ENCODE measurements at places on chromosomes 1 and 21. TPM values are rescaled to one million over a fixed set of nuclear protein-coding genes. Genes with fewer than 3 reads are reported as not detected.

The ATP1A2 gene
- polyA plus RNA-seq: 74.9 TPM

- no peak for DNase-seq
Observed at GRCh38 chr1:64357422-64357821, 112.5 kb upstream of the CACHD1 start.

DNA sequence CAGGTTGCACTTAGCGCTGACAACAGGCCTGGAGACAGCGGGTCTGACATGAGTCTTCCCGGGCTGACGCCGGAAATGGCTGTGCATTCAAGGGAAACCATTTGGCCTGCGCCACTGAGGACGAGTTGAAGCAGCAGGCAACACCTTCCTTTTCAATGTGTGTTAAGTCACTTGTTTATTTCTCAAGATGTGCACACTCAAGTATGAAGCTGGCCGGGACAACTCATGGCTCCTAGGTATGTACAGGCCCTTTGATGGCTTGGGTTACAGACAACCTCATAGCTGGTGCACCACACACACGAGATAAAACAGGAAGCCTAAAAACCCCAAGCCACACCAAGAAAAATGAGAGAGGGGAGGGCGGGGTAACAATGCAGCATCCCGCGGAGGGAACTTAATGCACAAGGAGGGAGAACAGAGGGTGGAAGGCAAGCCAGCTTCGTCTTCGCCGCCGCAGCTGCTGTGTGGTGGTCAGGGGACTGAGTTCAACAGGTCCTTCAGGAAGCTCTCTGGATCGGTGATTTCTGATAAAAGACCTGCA, 118.0 kb upstream of the IFFO2 start:
- no peak for DNase-seq

- no peak for DNase-seq
Observed at GRCh38 chr1:66399888-66400529, 133.9 kb upstream of the SGIP1 start.

DNA sequence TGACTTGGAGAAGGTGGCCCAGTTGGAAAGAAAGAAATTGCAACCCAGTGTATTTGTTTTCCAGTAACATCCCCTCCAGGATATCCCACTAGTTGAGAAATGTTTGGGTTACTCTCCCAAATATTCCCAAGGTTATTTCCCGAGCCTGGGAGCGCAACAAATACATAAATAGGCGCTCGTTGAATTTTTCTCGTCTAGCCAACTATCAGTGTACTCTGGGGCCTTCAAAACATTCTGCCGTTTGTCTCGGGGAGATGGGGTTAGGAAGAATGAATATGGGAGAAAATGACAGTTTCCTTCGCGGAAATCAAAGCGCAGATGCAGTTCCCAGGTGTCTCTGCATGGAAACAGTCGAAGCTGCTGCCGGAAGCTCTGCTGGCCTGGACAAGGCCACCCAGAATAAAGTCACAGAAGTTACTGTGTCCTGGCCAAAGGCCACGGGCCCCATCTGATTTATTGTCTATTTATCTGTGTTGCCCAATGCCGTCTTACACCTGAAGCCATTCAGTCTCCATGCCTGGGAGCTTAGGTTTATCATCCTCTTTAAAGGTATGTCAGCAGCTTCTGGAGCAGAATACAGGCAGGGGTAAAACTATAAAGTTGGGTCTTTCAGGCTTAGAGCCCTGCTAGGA, 1.0 kb downstream of the C1orf115 start:
- no peak for DNase-seq

GRCh38 chr1:11648039-11648438, 6.2 kb downstream of the FBXO2 start:
- DNase-seq: no peak

The PDPN gene
- polyA plus RNA-seq: 16.8 TPM

GRCh38 chr1:230459465-230459864, 33.3 kb upstream of the PGBD5 start:
- no peak for DNase-seq

DNA sequence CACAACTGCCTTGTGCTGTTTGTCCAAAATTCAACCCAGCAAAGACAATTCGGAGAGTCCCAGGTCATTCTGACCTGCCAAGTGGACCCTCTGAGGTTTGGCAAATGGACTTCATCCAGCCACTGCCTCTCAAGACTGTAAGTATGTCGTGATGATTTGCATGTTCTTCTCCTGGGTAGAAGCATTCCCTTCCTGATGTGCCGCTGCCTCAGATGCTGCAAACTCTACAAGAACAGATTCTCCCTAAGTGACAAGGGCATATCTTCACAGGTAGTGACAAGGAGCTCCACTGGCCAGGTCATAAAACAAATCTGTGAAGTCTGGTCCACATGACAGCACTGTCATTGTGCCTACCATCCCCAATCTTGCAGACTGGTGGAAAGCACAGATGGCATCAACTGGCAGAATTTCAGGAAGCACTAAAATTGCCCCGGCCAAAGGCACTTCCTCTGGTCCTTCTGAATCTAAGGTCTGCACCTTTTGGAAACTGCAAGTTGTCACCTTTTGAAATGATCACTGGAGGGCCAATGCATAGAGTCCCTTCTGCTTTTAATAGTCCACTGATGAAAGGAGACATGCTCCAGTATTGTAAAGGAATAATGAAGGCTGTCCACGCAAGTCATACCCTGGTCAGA, 27.4 kb downstream of the POFUT2 start:
- DNase-seq: no peak

DNA sequence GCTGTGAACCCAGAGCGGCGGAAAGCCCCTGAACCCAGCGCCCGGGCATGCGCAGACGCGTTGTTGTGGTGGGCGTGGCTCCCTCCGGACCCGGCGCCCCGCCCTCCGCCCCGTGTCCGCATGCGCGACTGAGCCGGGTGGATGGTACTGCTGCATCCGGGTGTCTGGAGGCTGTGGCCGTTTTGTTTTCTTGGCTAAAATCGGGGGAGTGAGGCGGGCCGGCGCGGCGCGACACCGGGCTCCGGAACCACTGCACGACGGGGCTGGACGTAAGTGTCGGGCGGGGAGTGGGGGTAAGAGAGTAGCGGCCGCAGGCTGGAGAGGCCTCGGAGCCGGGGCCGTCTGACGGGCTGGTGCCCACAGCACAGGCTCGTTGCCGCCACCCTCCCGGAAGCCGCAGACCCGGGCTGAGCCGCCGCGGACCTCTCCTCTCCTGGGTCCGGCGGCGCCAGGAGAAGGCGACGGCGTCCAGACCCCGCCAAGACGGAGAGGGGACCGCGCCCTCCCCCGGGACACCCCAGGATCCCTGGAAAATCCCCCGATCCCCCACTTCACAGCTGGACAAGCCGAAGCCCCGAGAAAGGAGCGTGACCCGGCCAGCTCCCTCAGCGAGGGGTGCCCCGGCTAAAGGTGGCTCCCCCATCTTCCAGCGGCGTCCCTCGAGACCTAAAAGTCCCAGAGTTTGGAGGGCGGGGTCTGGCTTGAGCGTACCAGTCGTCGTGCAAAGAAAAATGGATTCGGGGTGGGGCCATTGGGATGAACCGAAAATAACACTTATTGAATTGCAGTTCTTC, at the start of gene TMEM50A:
Gene TMEM50A, plus strand, starts transcription at position 147 of the 794 bp plus-strand sequence. CDS start 2,153 bp downstream, outside the sequence.
- DNase-seq: peak; percentile 91

The RNF186 gene
- polyA plus RNA-seq: 12.2 TPM

DNA sequence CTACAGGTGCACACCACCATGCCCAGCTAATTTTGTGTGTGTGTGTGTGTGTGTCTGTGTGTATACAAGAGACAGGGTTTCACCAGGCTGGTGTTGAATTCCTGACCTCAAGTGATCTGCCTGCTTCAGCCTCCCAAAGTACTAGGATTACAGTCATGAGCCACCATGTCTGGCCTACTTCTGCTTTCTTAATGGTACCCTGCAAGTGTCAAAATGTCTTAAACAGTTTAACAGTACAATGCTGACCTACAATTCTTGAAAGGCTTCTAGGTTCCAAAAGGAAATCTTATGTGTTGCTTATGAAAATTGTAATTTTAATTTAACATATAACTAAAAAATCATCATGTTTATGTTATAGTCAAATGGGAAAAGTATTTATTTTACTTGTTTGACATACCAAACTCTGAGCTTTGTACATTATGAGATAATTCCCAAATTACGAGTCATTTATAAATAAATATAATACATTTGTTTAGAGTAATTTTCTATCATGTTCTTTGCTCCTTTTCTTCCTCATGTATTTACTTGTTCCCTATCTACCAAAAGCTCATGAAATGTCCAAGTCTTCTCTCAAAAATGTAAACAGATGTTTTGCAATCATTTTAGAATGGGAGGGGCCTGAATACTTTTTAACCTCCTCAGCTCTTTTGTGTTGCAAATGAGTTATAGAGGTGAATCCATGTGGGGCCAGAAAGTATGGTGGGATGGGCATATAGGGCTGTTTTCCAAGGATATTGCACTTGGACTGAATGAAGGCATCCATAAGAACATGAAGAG, 8.4 kb upstream of the VCAM1 start:
- no peak for DNase-seq

DNA sequence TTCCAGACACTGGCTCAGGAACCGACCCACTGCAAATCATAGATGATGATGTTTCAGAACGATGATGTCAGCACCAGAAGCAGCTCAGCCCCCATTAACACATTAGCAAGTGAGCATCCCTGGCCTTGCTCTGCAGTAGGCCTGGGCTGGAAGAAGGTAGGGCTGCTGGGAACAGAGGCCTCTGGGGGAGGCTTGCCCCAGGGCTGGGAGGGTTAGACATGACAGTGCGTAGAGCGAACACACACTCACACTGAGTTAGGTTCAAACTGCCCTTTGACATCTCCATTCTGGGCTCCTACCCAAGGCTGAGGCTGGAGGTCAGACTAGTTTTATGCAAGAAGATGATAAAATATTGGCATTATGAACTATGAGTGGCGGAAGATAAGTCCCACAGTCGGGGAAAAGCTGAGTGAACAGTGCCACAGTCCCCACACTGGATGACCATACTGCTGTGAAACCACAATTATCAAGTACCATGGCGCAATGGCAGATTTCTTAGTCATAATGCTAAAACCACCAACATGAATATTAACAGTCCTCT, 91.1 kb downstream of the DMRTB1 start:
- no peak for DNase-seq

The ASCL5 gene
- not detected for polyA plus RNA-seq

DNA sequence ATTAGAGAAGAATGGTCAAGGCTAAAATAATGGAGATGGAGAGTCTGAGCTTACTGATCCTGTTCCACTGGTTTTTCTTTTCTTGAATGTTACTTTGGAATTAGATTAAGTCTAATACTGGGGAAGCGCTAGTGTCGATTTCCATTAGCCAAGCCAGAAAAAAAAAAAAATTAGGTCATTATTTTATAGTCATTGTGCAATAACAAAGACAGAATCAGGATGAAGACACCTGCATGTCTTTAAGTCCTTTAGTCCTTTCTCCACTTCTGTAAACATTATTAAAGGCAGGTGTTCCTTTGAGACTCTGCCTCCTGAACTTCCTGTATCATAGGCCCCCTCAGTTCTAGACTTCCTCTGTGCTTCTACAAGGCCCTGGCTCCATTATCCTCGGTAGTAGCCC, 42.8 kb downstream of the MYSM1 start:
- DNase-seq: no peak

DNA sequence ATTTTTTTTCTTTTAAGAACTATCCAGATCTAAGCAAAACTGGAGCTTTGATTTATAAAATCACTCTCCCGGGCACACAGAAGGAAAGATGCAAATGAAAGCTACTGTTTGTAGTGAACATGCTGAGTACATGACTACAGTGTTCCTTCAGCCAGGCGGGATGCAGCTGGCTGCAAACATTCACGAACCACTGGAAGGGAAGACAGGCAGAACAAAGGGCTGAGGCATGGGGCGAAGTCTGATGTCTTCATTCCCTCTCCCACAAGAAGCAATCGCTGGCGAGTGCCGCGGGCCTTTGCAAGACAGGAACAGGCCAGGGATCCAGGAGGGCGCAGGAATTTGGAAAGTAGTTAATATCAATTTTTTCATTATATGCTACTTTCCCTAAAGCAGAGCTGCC, 257.9 kb upstream of the AJAP1 start:
- DNase-seq: no peak

DNA sequence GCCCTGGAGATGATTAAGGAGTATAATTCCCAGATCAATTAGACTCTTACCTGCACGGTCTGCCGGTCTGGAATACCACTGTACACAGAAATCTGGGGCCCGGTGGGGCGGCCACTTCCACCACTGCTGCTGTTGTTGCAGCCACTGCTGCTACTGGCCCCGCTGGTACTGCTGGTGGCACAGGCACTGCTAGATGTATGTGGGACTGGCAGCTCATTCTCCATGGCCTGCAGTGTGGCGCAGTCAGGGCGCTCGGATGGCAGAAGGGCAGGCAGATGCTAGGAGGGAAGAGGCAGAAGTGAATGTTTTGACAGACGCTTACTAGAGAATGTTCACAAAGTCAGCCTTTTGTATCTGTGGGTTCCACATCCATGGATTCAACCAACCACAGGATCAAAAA, 54.4 kb upstream of the A3GALT2 start:
- DNase-seq: no peak

The WRAP73 gene
- 11.7 TPM for polyA plus RNA-seq

GRCh38 chr1:156283521-156283920, 604 bp upstream of the TMEM79 start:
- DNase-seq: no peak

- DNase-seq: no peak
Observed at GRCh38 chr21:25563361-25564116, 43.7 kb downstream of the MRPL39 start.

The LMX1A gene
- 1.6 TPM for polyA plus RNA-seq

The TNFRSF1B gene
- polyA plus RNA-seq: 9.9 TPM

The F5 gene
- 0.04 TPM for polyA plus RNA-seq

DNA sequence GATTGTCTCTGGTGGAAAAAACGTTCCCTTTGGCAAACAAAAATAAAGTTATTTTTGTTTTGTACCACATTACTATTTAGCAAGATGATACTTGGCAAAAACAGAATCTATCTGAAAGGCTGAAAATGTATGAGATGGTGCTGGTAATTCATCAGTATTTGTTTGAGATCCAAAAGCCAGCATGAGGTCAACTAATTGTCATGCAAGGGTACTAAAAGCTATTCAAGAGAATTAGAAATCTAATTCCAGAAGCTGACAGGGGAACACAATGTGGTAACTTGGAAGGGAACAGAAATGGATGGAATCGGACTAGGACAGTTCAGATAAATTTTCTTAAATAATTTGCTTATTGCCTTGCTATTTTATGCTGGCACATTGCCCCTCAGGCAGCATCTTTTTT, 263.8 kb downstream of the KCNT2 start:
- DNase-seq: no peak

GRCh38 chr1:243414152-243414494, 158.3 kb downstream of the SDCCAG8 start:
- no peak for DNase-seq

- DNase-seq: no peak
Observed at GRCh38 chr1:233227930-233228465, 67.5 kb downstream of the PCNX2 start.

- DNase-seq: no peak
Observed at GRCh38 chr1:31628931-31629556, 11.6 kb downstream of the HCRTR1 start.

The PLOD1 gene
- not detected for polyA plus RNA-seq

GRCh38 chr1:162206300-162206699, 136.8 kb downstream of the NOS1AP start:
- DNase-seq: no peak

Data from muscle of arm (tissue), 14 donors.